ENCODE measurements at places on chromosomes 5 and 9.

GRCh38 chr9:72917892-72918509, 34.9 kb downstream of the ALDH1A1 start:
- no peak for DNase-seq

GRCh38 chr5:138752951-138753793, at the start of gene CTNNA1:
TSS of gene CTNNA1 (plus strand) at chr5:138753425. CDS start at chr5:138781925, 28,500 bp downstream.
- DNase-seq: peak; percentile 63

DNA sequence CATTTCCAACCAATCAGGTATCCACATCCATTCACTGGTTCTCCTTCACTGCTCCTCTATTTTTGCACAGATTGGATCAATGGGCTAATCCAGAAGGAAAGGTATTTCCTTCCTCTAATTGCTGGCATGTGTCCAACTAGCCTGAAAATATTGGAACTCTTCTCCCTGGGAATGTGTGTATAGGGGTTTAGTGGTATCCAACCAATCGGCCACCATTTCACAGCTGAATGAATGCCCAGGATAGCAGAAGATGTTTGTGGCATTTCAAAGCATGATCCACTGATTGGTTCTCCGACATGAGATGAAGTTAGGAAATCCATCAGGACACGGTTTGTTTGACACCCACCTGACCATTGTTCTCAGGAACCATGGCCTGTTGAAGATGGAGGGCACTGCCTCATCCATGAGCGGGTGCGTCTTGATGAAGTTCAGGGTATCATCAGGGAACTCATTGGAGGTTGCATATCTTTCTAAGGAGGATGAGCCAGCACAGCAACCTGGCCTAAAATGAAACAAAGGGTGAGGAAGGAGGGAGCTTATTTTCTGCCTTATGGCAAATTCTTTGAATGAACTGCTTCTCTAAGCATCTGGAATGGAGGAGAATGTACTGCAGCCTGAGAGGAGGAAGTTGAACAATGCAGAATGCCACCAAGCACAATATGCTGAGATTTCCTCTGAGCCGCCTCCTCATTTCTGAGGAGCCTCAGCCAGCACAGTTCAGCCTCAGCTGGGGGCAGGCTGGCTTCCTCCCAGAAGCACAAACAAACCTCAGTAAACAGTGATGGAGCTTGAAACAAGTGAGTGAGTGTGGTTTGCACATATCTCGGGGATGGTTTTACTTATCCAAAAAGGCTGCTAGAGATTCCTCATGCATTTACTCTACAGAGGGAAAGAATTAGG, 94.6 kb downstream of the SEMA6A start:
- no peak for DNase-seq

DNA sequence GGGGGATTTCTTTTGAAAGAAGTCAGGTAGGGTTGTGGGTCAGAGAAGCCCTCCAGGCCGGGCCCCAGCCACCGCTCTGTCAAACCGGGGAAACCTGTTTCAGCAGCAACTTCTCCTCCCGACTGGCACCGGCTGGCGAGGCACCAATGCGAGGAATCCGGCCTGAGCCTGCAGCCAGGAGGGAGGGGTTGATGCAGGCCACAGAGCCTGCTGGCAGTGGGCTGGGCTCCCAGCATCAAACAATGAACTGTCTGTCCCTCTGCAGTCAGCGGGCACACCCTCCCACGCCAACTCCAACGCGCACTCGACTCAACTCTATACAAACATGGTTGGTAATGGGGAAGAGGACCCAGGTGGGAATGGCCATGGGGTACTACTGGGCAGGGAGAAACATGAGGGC, 12.1 kb downstream of the PCDH1 start:
- no peak for DNase-seq

DNA sequence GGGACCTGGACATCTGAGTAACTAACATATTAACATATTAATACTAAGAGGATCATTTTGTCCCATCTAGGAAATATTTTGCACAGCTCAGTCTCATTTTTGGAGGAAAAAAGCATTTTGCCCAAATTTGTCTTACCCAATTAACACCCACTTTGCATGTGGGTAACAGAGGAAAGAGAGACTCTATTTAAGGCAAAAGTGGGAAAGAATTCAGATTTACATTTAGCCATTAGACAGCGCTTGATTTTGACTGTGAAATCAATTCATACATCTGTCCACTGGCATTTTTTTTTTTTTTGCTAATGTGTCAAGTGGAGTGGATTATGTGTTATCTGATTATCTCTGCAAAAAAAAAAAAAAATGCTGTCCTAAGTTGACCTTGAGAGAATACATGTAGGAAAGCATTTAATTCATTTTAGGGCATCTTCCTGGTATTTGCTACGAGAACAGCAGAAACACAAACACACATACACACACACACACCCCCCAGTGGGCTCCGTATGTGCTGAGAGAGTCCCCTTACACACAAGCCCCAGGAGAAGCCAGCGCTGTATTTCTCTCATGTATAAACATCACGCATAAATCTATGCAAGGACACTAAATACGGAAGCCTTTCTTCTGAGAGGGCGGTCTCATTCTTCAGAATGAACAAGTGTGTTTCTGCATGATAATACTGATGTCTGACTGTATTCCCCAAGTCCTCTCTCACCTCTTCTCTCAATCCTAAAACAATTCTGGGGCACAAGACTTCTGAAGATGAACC, 202.0 kb upstream of the KLF9 start:
- DNase-seq: no peak

GRCh38 chr5:174414315-174414710, 310.1 kb upstream of the MSX2 start:
- DNase-seq: no peak

GRCh38 chr9:20289423-20290010, 332.8 kb downstream of the MLLT3 start:
- DNase-seq: no peak

DNA sequence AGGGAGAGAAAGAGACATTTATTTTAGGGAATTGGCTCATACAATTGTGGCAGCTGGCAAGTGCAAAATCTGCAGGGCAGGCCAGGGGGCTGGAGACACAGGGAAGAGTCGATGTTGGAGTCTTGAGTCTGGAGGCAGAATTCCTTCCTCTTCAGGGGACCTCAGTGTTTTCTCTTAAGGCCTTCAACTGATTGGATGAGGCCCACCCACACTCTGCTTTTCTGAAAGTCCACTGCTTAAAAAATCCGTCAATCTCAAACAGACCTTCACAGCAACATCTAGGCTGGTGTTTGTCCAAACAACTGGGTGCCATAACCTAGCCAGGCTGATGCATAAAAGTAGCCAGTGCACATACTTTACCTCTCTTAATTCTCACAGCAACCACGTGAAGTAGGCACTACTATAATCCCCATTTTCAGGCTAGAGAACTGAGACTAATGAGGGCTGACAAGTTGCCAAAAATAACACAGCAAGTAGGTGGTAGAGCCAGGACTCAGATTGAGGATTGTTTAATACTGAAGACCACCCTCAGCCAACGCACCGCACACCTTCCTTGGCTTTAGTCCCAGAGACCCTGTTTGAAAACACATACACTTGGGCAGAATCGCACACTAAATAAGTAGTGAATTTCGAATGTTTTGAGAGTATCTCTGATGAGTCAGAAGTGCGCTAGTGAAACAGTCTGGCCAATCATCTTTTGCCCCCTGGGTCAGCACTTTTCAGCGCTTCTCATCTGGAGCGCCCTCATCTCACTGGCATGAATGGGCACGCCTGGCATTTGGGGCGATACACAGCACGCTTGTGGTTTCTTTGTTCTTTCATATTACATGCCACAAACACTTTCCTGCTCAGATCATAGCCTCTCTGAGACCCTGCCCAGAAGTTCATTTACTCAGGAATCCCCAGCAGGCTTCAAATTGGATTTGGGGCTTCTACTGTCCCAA, 591.4 kb downstream of the CCDC171 start:
- no peak for DNase-seq

DNA sequence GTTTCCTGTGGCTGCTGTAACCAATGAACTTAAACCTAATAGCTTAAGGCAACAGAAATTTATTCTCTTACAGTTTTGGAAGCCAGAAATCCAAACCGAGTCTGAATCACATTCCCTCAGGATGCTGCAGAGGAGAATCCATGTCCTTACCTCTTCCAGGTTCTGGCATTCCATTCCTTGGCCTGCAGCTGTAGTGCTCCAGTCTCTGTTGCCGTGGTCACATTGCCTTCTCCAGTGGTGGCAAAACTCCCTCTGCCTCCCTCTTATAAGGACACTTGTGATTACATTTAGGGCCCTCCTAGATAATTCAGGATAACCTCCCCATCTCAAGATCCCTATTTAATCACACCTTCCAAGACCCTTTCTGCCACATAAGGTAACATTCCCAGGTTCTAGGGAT, 88.7 kb upstream of the SHB start:
- no peak for DNase-seq

- DNase-seq: no peak
Measured at GRCh38 chr9:31536471-31536870, 848.0 kb upstream of the ACO1 start.

DNA sequence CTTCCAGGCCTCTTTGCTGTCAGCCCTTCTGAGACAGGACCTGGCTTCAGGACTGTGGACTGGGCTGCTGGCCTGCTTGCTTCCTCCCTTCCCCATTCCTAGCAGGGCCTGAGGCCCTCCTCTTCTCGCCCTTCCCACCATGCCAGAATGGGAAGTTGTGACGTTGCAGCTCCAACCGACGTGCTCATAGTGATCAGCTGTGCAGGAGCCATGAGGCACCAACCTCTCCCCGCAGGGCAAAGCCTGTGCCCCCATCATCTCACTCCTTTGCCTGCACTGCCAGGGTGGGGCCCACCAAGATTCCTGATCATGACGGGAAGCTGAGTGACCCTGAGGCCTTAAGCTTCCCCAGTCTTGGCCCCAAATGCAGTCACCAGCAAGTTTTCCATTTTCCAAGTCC, 45.1 kb upstream of the GARNL3 start:
- no peak for DNase-seq

GRCh38 chr5:176899946-176900779, 1.0 kb upstream of the HK3 start:
- DNase-seq: no peak

DNA sequence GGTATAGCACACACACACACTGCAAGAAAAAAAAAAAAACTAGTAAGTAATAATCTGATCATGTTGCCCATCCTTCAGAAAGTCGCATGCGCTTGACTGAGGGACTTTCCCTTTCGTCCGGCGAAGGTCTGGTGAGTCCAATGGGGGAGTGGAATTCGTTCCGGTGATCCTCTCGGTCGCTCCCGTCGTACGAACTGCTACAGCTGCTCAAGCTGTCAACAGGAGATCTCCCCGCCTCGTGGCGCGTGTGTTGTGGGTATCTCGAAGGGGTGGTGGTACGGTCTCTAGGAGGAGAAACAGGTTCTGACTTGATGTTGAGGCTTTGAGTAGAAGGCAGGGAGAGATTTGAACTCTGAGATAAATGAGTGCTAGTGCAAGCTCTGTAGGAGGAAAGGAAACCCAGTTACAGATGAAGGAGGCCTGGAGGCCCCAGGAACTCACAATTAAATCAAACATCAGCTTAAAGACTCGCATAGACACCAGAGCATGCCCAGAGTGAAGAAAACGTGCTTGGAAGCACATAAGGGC, 160.4 kb downstream of the MEF2C start:
- DNase-seq: no peak

- no peak for DNase-seq
Measured at GRCh38 chr9:86667307-86667706, 280.0 kb downstream of the GAS1 start.

DNA sequence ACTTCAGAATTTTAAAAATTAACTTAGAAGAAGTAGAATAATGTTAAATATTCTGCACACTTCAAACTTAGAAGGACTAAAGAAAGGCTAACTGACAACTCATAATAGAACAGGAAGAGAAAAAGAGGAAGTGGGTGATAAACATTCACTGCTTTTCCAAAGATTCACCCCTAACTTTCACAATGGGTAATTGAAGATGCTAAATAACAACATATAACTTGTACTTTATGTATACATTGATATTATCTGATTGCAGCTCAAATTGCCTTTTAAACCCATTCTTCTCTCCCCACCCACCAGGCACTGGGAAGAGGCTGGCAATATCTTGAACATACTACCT, 376.6 kb downstream of the EFNA5 start:
- no peak for DNase-seq

DNA sequence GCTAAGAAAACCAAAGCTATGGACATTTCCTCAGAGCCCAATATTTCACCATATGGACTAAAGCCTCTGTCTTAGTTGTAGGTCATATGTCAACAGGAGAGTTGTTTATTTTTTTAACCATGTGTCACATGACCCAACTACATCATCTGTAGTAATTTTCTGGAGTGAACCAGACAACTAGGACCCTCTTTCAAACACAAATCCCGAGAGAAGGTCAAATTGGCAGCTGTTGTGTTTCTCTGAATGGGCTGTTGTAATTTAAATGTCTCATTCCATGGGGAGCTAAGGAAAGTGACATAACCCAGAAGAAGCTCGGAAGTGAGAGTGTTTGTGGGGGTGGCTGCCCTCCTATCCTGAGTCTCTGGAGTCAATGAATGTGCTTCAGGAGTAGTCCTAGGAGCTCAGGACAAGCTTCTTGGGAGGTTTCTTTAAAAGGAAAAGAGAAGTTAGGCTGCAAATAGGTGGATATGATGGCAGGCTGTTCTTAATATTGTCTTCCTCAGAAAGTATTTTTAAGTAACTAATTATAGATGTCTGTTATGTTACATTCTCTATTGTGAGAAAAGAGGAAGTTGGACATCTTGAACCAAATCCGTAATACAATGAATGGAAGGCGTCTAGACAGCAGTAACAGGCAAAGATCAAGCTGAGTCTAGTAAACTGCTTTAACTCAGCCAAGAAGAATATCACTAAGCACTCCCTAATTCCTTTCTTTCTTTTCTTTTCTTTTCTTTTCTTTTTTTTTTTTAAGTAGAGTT, 50.1 kb downstream of the TMEM167A start:
- no peak for DNase-seq

DNA sequence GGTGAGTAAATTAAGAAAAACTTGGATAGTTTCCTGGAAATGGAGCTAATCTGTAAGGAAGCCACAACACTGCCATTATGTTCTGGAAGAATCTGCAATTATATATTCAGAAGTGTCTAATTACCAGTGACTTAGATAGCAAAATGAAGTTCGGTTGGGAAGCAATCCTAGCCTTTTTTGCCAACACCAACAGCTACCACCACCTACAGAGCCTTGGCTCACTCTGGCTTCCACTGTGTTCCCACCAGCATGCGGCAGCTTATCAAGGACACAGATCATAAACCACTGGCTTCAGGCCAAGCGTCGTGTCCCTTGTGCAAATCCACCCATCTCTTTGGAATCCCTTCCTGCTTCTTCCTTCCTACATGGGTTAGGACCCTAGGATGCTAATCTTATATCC, 118.0 kb upstream of the PCA3 start:
- no peak for DNase-seq

- no peak for DNase-seq
Measured at GRCh38 chr9:32292611-32293010, 91.8 kb upstream of the ACO1 start.

GRCh38 chr5:129124608-129125007, 30.1 kb downstream of the ISOC1 start:
- no peak for DNase-seq

DNA sequence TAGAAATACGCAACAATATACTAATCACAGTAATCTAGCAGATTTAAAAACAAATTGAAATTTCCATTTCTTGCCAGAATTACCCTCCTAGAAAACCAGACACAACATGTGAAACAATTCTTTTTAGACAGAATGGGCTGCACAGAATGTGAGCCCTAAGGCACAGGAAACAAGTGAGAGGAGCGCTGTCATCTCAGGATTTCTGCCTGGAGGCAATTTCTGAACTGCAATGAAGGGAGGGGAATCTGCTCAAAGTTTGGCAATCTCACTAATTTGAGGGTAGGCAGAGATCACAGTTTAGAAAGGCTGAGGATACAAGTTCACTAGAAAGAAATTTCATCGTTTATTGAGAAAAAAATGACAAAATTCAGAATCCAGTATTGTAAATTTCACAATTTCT, 70.3 kb downstream of the INIP start:
- DNase-seq: no peak
